Ascending aorta (tissue), 2 donors: ENCODE measurements at places on chromosomes 2 and 18.

GRCh38 chr18:57081899-57082298, 65.0 kb upstream of the BOD1L2 start:
- no peak for DNase-seq
- H3K27me3 ChIP-seq = no peaks in the 10 kb centered on the region
- H3K4me1 ChIP-seq = no peaks in the 10 kb centered on the region
- H3K4me3 ChIP-seq = no peak overlapping the region
- H3K27ac ChIP-seq = no peak overlapping the region

GRCh38 chr2:74461187-74462053, 3.2 kb downstream of the WBP1 start:
- peaks cover 26% of the 10 kb centered on the region for H3K4me1 ChIP-seq
- peaks cover 21% of the 10 kb centered on the region for H3K36me3 ChIP-seq
- DNase-seq = no peak
- H3K4me3 ChIP-seq = no peak overlapping the region
- no peak overlapping the region for H3K27ac ChIP-seq

GRCh38 chr2:14524803-14525080, 107.8 kb upstream of the LRATD1 start:
- no peaks in the 10 kb centered on the region for H3K36me3 ChIP-seq
- H3K4me1 ChIP-seq = no peaks in the 10 kb centered on the region
- H3K27ac ChIP-seq = no peak overlapping the region
- H3K4me3 ChIP-seq = no peak overlapping the region

DNA sequence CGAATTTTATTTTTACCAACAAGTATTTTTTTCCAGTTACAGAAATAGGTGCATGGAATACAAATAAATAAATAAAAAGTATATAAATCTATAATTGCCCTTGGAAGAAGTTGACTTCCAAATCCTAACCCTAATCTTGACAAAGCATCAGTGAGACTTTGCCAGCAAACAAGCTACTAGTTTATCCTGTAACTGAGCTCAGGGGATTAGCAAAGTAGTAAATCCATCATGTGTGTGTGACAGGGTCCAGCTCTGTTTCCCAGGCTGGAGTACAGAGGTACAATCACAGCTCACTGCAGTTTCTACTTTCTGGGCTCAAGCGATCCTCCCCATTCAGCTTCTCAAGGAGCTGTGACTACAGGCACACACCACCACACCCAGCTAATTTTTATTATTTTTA, 948.0 kb upstream of the CNTNAP5 start:
- H3K36me3 ChIP-seq = no peaks in the 10 kb centered on the region
- no peaks in the 10 kb centered on the region for H3K27me3 ChIP-seq
- H3K27ac ChIP-seq = no peak overlapping the region
- no peak for DNase-seq
- H3K4me3 ChIP-seq = no peak overlapping the region

DNA sequence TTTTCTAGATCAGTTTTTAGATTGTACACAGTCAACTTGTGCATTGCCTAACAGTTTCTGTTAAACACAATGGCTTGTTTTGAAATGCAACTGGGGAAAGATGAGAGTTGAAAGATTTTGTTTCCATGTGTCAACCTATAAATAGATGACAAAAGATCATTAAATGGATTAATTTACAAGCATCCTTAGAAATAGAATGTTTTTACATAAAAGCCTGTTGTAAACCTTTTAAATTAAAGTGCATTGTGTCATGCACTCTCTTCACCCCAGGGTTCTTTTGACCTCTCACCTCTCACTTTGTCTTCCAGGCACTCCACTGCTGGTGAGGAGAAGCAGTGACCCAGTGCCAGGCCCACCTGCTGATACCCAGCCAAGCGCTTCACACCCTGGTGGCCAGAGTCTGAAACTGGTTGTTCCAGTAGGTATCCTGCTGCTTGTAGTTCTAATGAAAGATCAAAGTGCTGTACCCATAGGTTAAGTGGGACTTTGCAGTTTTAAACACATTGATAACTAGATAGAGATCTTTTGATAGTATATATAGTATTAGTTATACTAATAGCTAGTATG, 502.1 kb downstream of the PARD3B start:
- H3K27ac ChIP-seq = no peak overlapping the region
- H3K4me1 ChIP-seq = no peaks in the 10 kb centered on the region
- no peaks in the 10 kb centered on the region for H3K27me3 ChIP-seq
- no peak for DNase-seq
- H3K36me3 ChIP-seq = peaks cover 14% of the 10 kb centered on the region
- H3K4me3 ChIP-seq = no peak overlapping the region

GRCh38 chr2:170340693-170341068, 162.7 kb downstream of the MYO3B start:
- no peaks in the 10 kb centered on the region for H3K27me3 ChIP-seq
- no peak overlapping the region for H3K4me3 ChIP-seq
- no peak overlapping the region for H3K27ac ChIP-seq

- no peaks in the 10 kb centered on the region for H3K27me3 ChIP-seq
- H3K36me3 ChIP-seq = peaks cover 11% of the 10 kb centered on the region
- no peaks in the 10 kb centered on the region for H3K4me1 ChIP-seq
- no peak overlapping the region for H3K27ac ChIP-seq
- DNase-seq = no peak
- H3K4me3 ChIP-seq = no peak overlapping the region
These were observed 47.0 kb downstream of the ARMC9 start for GRCh38 chr2:231245249-231246094.

DNA sequence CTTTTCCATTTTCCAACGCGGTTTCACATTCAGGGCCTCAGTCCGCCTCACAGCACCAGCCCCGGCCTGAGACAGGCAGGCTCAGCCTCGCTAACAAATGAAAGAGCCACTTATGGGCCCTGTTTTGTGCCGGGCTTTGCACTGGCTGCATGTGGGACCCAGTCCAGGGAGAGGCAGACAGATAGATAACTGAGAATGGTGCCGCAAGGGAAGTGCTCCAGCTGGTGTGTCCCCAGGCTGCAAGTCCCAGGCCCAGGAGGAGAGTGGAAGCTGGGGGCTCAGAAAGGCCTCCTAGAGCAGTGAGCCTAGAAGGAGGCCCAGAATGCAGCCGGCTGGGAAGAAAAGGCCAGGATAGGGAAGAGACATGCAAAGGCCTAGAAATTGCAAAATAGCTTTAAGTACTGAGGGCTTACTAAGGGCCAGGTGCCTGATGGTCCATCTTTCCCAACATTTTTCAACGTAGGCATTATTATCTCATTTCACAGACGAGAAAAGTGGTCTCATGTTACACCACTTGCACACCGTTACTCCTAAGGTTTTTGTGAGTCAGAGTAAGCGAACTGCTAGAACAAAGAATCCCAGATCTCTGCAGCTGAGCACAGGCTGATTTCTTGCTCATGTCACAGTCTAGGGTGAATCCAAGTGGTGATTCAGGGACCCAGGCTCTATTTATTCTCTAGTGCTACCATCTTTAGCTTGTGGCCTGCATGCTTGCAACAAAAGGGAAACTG, 26.0 kb downstream of the ADRA2B start:
- H3K36me3 ChIP-seq = no peaks in the 10 kb centered on the region
- H3K4me1 ChIP-seq = no peaks in the 10 kb centered on the region
- H3K27me3 ChIP-seq = no peaks in the 10 kb centered on the region
- no peak for DNase-seq
- no peak overlapping the region for H3K27ac ChIP-seq

GRCh38 chr18:50986360-50987087, 18.7 kb downstream of the ELAC1 start:
- H3K4me1 ChIP-seq = no peaks in the 10 kb centered on the region
- H3K27me3 ChIP-seq = no peaks in the 10 kb centered on the region
- no peak for DNase-seq
- H3K27ac ChIP-seq = peak overlapping the region; percentile 63
- H3K4me3 ChIP-seq = no peak overlapping the region
- H3K36me3 ChIP-seq = no peaks in the 10 kb centered on the region

- H3K27ac ChIP-seq = no peak overlapping the region
- H3K36me3 ChIP-seq = no peaks in the 10 kb centered on the region
- no peak for DNase-seq
- no peaks in the 10 kb centered on the region for H3K27me3 ChIP-seq
- no peak overlapping the region for H3K4me3 ChIP-seq
- no peaks in the 10 kb centered on the region for H3K4me1 ChIP-seq
These were observed 65.0 kb upstream of the BCL2L11 start for GRCh38 chr2:111055735-111056134.

- H3K36me3 ChIP-seq = no peaks in the 10 kb centered on the region
- H3K4me1 ChIP-seq = no peaks in the 10 kb centered on the region
- no peaks in the 10 kb centered on the region for H3K27me3 ChIP-seq
- peak overlapping the region; percentile 54 for H3K27ac ChIP-seq
These were observed 110.2 kb downstream of the MDH1 start for GRCh38 chr2:63698786-63699548.

DNA sequence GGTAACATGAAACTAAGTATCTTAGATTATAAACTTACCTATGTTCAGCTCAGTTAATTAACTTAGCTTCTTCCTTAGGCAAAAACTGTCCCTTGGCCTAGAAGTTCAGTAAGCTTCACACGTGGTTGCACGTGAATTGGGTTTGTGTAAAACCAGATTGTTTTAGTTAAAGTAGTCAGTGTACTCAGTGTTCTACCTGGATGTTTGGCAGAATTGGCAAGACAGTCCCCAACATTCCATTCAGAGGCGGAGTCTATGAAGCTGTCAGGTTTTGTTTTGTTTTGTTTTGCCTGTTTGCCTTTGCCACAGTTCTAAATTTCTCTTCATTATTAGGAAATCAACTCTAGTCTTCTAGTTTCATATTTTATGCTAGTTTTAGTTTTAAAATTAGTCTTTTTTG, 105.3 kb upstream of the ZEB2 start:
- H3K36me3 ChIP-seq = no peaks in the 10 kb centered on the region
- H3K4me1 ChIP-seq = no peaks in the 10 kb centered on the region
- no peak overlapping the region for H3K4me3 ChIP-seq
- H3K27me3 ChIP-seq = no peaks in the 10 kb centered on the region
- DNase-seq = no peak

DNA sequence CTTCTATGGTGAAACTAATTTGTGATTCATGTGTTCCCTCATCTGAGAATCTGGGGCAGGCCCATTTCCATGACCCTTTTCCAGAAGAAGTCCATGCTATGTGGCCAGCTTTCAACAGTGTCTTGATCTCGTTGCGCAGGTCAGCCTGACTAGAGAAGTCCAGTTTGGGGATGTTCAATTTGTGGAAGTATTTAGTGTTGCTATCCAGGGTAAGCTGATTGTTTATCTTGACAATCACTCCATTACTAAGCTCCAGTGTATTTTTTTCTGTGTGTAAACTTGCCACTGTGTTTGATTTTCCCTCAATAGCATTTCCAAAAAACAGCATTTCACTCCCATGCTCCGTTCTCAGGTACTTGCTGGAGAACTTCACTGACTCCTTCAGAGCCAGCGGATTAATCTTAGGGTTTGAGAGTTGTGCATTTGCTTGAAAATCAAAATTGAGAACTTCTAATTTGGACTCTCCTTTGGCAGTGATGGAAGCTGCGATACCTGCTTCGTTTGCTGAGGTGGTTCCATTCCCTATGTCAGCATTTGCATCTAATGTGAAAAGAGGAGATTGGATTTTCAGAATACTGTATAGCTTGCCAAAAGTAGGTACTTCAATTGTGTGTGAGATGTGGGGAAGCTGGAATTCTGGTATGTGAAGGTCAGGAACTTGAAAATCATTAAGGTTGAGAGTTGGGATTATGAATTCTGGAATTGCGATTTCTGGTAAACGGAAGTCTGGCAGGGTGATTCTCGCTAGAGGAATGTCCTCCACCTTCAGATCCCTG, 35.7 kb downstream of the APOB start:
- no peak overlapping the region for H3K4me3 ChIP-seq
- no peak overlapping the region for H3K27ac ChIP-seq
- no peaks in the 10 kb centered on the region for H3K4me1 ChIP-seq
- DNase-seq = no peak
- H3K36me3 ChIP-seq = peaks cover 20% of the 10 kb centered on the region

DNA sequence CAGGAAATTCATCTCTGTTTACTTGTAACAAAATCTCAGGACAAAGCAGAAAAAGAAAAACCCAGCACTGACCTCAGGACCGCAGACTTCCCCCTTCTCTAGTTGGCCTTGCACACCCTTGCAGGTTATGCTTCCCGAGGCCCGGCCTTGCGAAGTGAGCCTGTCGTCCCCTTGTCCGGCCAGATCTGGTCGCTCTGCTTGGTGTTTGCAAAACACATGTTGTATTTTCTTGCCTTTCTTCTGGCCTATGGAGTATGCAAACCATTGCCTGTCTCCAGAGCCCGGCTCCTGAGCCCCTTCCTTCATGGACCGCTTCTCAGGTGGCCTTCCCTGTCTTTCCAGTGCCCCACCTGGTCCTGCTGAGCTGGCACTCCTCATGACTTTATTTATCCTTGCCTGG, 4.8 kb downstream of the IMPA2 start:
- H3K27ac ChIP-seq = no peak overlapping the region
- no peaks in the 10 kb centered on the region for H3K36me3 ChIP-seq
- peaks cover 4% of the 10 kb centered on the region for H3K4me1 ChIP-seq
- no peak for DNase-seq

GRCh38 chr2:113255140-113256070, 23.3 kb downstream of the PAX8 start:
- H3K4me1 ChIP-seq = no peaks in the 10 kb centered on the region
- no peak for DNase-seq
- no peaks in the 10 kb centered on the region for H3K36me3 ChIP-seq
- no peaks in the 10 kb centered on the region for H3K27me3 ChIP-seq

DNA sequence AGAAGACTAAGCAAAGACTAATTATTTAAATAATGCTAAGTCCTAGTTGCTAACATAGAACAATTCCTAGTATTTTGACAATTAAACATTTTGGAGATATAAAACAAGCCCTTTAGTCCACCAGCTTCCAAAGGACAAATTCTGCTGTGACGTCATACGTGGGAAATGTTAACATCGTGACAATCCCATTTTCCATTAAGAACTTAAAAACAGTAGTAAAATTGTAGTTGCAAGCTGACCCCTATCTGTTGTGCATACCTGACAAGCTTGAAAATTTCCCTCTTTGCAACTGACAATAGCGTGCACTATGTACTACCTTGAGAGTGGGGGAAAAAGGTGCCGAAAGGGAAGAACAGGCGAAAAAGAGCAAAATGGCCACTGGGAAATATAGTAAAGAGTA, 279.8 kb downstream of the ZNF521 start:
- no peak overlapping the region for H3K27ac ChIP-seq
- DNase-seq = no peak
- H3K36me3 ChIP-seq = no peaks in the 10 kb centered on the region
- H3K4me3 ChIP-seq = no peak overlapping the region
- H3K4me1 ChIP-seq = no peaks in the 10 kb centered on the region

DNA sequence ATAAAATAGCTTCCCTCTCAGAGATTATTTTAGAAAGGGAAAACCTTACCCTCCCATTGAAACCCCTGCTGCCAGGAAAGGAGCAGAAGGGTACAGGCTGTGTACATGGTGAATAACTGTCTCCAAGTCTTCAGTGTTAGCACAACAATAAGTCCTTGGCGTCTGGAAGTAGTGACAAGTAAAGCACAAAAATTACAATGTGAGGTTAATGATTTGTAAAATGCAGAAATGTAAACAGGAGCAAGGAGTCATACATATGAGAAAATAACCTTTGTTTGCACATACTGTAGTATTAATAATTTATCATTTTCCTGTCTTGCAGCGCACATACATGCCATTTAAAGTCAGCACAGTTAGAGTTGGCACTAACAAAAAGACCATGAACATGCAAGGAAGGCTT, 40.5 kb downstream of the ABHD3 start:
- H3K4me1 ChIP-seq = no peaks in the 10 kb centered on the region
- H3K27ac ChIP-seq = no peak overlapping the region
- peaks cover 2% of the 10 kb centered on the region for H3K36me3 ChIP-seq
- no peak for DNase-seq
